ENCODE measurements at places on chromosomes 4 and X.

- no peak overlapping the region for H3K4me3 ChIP-seq
- no peak overlapping the region for H3K27ac ChIP-seq
- H3K36me3 ChIP-seq = no peaks in the 10 kb centered on the region
These were observed 276.0 kb downstream of the HS3ST1 start for GRCh38 chr4:11152684-11153083.

DNA sequence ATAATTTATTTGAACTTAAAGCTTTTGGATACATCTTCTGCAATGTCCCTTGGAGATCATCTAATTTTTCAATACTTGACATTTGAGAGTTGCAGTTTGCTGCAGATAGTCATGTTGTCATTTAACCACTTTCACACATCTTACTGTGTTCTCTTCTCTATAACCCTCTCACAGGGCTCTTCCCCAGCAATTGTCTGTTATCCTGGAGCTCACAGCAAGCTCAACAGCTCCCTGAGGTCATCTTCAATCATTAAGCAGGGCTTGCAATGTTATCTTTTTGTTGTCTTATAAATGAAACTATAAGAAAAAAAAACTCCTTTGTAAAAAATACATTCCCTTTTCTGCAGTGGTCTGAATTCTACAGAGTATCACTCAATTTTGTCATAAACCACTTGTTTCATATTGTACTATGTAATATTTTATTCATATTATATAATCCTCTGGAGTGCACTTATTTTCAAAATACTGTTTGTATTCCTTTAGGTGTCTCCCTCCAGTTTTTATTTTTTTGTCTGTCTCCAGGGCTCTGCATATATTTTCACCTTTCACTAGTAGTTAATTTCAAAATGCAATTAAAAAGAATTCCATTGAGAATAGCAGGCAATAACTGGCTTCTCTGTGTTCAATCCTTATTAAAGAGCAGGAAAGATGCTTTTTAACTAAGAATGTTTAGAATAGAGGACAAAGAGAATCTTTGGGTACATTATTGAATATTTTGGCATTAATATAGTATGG, 106.3 kb upstream of the ARSJ start:
- no peak overlapping the region for H3K27ac ChIP-seq
- no peaks in the 10 kb centered on the region for H3K4me1 ChIP-seq
- no peaks in the 10 kb centered on the region for H3K36me3 ChIP-seq
- no peak for DNase-seq
- H3K4me3 ChIP-seq = no peak overlapping the region
- peaks cover 2% of the 10 kb centered on the region for H3K27me3 ChIP-seq

- H3K4me3 ChIP-seq = no peak overlapping the region
- no peak for DNase-seq
- no peaks in the 10 kb centered on the region for H3K36me3 ChIP-seq
- no peaks in the 10 kb centered on the region for H3K27me3 ChIP-seq
- no peaks in the 10 kb centered on the region for H3K4me1 ChIP-seq
- H3K27ac ChIP-seq = no peak overlapping the region
These were observed 23.6 kb upstream of the HMGB3 start for GRCh38 chrX:150959557-150959956.

GRCh38 chrX:2483398-2484060, 17.2 kb downstream of the DHRSX start:
- no peak for DNase-seq
- H3K4me3 ChIP-seq = no peak overlapping the region
- no peak overlapping the region for H3K27ac ChIP-seq
- peaks cover 2% of the 10 kb centered on the region for H3K4me1 ChIP-seq
- H3K36me3 ChIP-seq = peaks cover 18% of the 10 kb centered on the region
